Upper lobe of right lung (tissue), 1 donor: ENCODE measurements at places on chromosomes 12 and 14. TPM values are rescaled to one million over a fixed set of nuclear protein-coding genes. Genes with fewer than 3 reads are reported as not detected.

GRCh38 chr14:67719866-67720265 is 18.2 kb downstream of the RDH12 start:
- no peak for DNase-seq

FAM186B gene
- 0.75 TPM for total RNA-seq

DNA sequence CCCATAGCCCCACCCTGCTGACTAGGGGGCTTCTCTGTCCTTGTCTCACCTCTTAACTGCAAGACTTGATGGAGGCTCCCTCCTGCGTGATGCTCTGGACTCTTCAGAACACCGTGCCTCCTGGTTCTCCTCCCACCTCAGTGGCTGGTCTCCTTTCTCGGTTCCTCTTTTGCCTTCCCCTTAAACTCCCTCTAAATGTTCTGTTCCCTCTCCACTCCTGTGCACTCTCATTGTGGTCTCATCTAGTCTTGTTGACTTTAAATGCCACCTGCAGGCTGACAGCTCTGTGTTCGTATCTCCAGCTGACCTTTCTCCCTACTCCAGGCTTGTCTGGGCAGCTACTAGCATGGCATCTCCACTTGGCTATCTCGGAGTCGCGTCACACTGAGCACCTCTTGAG is 28.3 kb downstream of the DYNC1H1 start:
- no peak for DNase-seq

EFS gene
- 10.4 TPM for total RNA-seq

- DNase-seq: no peak
These were observed 6.0 kb upstream of the HOXC9 start for GRCh38 chr12:53994009-53994263.

GRCh38 chr14:76413106-76413961 is 37.4 kb downstream of the ESRRB start:
- no peak for DNase-seq

GRCh38 chr14:104937161-104937560 is 12.5 kb downstream of the PLD4 start:
- DNase-seq: no peak

DIO2 gene
- total RNA-seq: 1.0 TPM
